ENCODE measurements at places on chromosomes 2 and 18. TPM values are rescaled to one million over a fixed set of nuclear protein-coding genes. Genes with fewer than 3 reads are reported as not detected.

- no peak for DNase-seq
Measured at GRCh38 chr2:144240656-144241339, 279.1 kb downstream of the ZEB2 start.

- no peak for DNase-seq
Measured at GRCh38 chr18:51193621-51194287, 3.7 kb downstream of the MEX3C start.

- DNase-seq = no peak
Measured at GRCh38 chr2:196591621-196592022, 47.9 kb upstream of the CCDC150 start.

The LBX2 gene
- 0.99 TPM for total RNA-seq

The ZSWIM2 gene
- not detected for total RNA-seq

Measured in esophagus muscularis mucosa (tissue), 4 donors.